SHP77 (cell line): ENCODE measurements at places on chromosomes 2 and 18.

- DNase-seq, result no peak
Measured at GRCh38 chr2:214180071-214180470, 230.8 kb upstream of the VWC2L start.

DNA sequence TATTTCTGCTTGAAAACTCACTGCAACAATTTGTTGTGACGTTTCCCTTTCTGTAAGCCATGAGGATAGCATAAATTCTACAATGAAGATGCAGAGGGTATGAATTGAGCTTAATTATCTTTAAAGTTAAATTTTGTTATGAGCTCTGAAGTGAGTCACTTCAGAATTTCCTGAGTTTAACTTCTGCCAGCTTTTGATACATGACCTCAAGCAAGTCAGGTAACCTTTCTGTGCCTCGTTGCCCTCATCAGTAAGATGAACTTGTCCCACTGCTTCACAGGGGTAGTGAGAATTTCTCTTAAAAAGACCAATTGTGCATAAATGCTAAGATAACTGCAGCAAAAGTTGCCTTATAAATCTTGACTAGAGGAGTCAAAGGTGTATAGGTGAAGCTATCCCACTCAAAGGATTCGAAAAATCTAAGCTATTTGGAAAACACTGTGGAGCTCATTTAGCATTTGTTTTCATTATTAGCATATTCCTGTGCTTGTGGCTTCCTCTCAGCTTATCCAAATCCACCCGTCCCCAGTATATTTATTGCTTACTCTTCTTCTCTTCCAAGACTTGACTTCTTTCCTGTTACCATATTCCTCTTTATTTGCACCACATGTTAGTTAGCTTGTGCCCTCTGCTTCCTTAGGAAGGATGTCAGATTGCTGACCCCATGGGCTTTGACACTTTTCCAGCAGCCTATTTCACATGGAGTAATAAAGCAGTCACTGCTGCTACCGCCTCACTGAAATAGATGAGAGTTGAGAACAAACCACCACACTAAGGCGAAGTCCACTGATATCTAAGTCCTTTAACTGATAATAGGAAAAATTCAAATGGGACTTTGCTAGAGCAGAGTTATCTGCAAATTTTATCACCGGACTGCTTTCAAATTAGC, 428.6 kb downstream of the ERBB4 start:
- no peak for DNase-seq

DNA sequence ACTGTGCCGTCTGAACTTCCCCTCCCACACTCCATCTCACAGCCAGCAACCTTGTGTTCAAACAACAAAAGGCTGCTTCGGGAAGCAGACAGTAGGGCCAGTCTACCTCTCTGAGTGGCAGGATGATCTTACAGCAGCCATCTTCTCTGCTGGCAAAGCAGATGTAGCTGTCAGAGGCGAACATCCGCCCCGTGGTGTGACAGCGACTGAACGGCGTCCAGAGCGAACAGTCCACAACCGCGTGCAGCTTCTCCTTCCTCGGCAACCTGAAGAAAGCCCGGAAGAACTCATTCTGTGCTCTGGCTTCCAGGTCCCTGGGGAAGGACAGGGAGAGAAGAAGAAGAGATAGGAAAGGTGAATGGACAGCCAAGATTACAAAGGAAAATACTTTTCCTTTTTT, 38.0 kb downstream of the RPL31 start:
- no peak for DNase-seq

- DNase-seq, result peak; percentile 33
Measured at GRCh38 chr2:239465017-239466001, 64.5 kb upstream of the HDAC4 start.

DNA sequence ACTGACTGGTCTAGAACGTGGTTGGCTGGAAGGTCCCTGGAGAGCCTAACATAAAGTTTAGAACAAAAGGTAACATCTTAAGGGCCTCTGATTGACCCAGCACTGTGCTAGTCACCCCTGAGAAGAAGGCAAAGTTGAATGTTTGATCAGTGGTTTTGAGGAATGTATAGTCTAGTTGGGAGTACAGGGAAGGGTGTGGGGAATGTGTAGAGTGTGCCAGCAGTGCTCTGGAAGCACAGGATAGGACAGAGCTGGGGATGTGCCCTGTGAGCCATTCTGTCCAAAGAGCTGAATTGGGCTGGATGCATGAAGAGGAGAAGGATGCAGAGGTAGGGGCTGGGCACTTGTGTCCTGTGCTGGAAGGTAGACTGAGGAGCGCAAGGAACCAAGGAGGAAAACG, 41.0 kb upstream of the DOCK10 start:
- no peak for DNase-seq

GRCh38 chr2:224520064-224520463, 65.1 kb downstream of the CUL3 start:
- DNase-seq, result no peak

GRCh38 chr2:200810998-200811332, 745 bp upstream of the BZW1 start:
- no peak for DNase-seq

- no peak for DNase-seq
Measured at GRCh38 chr18:64994370-64994769, 756.4 kb upstream of the CDH7 start.

DNA sequence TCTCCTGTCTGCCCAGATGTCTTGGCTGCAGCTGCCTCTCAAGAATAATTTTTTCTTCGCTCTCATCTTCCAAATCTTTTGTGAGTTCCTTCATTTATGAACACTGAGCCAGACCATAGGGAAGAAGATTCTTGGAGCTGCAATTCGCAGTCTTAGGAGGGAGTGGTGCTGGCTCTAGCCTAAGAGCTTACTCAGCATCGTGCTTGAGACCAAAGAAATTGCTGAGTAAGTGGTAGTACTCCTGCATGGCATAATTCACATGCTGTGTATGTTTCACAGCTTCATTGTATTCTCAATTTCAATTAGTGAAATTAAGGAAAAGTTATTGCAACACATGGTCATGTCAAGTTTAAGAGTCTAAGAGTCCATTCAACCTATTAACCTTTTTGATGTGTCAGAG, 771.7 kb downstream of the ADCYAP1 start:
- DNase-seq, result no peak

- DNase-seq, result no peak
Measured at GRCh38 chr18:25175558-25176517, 176.1 kb downstream of the ZNF521 start.

GRCh38 chr18:54909538-54909937, 49.7 kb downstream of the CCDC68 start:
- DNase-seq, result no peak
